Muscle of arm (tissue), 14 donors: ENCODE measurements at places on chromosomes 3 and 15.

GRCh38 chr3:54279005-54279583 lies 156.7 kb downstream of the CACNA2D3 start:
- no peak for DNase-seq

DNA sequence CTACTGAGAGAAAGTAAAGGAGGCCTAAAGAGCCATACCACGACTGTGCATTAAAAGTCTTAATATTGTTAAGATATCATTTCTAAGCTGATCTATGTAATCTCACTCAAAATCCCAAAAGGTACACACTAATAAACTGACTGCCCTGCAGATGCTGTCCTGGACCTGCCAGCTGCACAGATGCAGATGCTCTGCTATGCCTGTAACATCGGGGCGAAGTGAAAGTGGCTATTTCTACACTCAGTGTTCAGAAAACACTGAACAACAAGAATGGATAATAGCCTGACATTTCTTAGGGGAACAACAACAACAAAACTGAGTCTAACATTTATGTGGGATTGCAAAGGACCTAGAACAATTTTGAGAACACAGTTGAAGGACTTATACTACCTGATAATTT lies 31.9 kb downstream of the RAD18 start:
- DNase-seq = peak; percentile 4

GRCh38 chr3:46853441-46854415 lies 9.5 kb downstream of the MYL3 start:
- no peak for DNase-seq

DNA sequence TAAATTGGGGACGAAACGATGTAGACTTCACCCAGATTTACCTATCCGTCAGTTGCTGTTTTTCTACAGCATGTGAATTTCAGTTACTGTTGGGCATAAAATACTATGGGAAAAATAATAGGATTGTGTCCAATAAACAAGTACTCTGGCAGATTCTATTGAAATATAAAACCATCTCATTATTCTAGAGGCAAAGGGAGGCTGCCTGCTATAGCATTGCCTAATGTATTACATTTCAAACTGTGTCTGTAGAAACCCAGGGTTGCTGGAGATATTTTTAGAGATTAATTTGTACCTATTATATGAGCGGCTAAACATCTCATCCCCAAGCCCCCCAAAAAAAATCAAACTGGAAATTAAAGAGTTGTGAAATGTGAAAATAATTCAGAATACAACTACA lies 159.6 kb upstream of the IL12A start:
- no peak for DNase-seq

- DNase-seq = no peak
Measured at GRCh38 chr3:133461291-133461690, 61.4 kb downstream of the BFSP2 start.

GRCh38 chr3:149134575-149134974 lies 5.1 kb downstream of the HPS3 start:
- no peak for DNase-seq
